Kidney capillary endothelial cell (primary cell): ENCODE measurements at places on chromosomes 5 and 9.

DNA sequence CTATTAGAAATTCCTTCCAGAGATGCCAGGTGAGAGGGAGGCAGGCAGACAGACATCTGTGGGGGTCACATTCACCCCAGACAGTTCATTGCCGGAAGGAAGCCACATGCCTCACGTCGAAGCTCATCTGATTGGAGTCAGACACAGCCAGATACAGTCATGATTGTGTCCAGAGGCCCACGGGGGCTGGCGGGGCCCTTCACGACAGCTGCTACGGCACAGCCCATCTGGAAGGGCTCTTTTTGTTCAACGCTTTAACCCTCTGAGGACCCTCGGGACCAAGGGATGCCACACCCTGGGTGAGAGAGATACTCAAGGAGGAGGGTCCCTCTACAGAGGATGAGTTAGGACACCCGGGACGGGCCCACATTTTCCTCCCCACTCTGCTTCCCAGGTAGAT lies 31.9 kb upstream of the GABRP start:
- no peak for DNase-seq

DNA sequence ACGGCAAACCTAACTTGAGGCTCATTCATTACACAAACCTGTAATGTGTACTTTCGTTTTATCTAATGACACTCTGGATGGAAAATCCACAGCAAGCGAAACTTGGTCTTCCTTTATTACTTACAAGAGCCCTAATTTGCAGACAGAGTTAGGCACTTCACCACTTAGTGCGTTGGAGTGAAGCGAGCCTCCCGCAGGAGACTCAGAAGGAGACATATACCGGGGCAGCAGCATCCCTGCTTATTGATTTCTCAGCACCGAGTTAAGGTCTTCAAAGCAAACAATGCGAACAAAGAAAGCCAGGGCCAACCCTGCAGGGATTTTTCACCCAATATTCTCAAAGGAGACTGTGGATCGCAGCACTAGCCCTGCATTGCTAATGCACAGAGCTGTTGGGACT lies 28.6 kb downstream of the LSM11 start:
- no peak for DNase-seq

DNA sequence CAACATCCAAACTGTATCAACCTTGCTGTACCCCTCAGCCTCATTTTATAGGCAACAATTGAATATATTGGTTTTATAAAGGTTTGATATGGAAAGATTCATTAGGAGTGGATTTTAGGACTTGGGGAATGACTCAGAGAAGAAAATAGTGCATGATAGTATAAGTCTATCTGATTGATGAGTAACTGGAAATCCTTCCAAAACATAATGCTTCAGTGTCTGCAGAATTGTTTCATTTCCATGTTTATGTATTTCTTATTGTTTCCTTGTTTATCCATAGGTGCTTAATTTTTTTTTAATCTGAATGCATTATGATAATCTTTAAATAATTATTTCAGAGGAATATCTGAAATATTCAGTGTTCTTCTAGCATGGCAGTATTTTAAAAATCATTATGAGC lies 12.6 kb downstream of the JAK2 start:
- no peak for DNase-seq

- DNase-seq, result no peak
These were observed 104.7 kb downstream of the LHFPL2 start for GRCh38 chr5:78543916-78544315.
